Stimulated activated CD8-positive, alpha-beta memory T cell treated with anti-CD3 and anti-CD28 coated beads, Interleukin-2, amount 100 ng/mL, for 48 hours (primary cell): ENCODE measurements at places on chromosomes 7 and 10.

- DNase-seq: no peak
Observed at GRCh38 chr10:96532523-96532922, 18.8 kb upstream of the TLL2 start.

- DNase-seq: no peak
Observed at GRCh38 chr7:44488955-44489354, 1.5 kb downstream of the NUDCD3 start.

GRCh38 chr10:5585517-5586206 is 60.9 kb downstream of the CALML3 start:
- DNase-seq: no peak

- DNase-seq: no peak
Observed at GRCh38 chr10:103814105-103814504, 41.3 kb downstream of the SH3PXD2A start.
